Hematopoietic multipotent progenitor cell treated with erythropoietin and hydrocortisone succinate and interleukin-3 and kit ligand, for 8 days (in vitro differentiated cells): ENCODE measurements at places on chromosomes 2 and 18.

GRCh38 chr2:127424598-127425520, 6.6 kb downstream of the PROC start:
- DNase-seq, result no peak

GRCh38 chr18:3541549-3542386, 91.8 kb downstream of the TGIF1 start:
- no peak for DNase-seq

DNA sequence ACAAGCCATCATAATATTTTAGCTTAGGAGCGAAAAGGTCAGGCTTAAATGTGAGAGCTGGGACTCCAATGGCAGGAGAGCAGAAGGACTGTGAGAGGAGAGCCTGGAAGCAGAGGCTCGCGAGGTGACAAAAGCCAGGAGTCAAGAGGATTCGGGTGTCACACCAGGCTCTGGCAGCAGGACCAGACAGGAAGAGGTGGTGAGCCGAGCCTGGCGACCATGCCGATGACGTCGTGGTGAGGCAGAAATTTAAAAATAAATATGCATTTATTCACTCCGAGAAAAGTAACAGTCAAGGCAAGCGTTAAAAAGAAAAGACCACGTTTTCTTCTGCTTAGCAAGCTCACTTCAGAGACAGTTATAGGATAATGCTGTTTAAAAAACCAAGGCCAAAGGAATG, 31.3 kb upstream of the ZNF236 start:
- no peak for DNase-seq

DNA sequence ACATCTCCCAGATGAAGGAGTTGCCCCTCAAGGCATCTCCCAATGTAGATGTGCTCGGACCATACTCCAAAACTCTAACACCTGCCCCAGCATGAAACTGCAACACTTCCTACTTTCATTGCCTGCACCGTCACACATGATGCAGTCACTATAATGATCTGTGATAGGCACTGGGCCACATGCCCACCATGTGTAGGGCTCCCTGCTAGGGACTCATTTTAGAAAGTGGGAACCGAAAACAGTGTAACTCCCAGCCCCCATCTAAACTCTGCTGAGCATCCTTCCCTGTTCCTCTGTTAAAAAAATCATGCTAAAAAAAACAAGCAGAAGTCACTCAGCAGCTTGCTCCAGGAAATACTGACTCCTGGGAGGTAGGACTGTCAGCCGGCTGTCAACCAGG, 496.1 kb upstream of the RAB6C start:
- DNase-seq, result no peak
